ENCODE measurements at places on chromosomes 6 and 20.
A peak's percentile ranks its signal among the peaks of the same experiment; 100 is the strongest.

DNA sequence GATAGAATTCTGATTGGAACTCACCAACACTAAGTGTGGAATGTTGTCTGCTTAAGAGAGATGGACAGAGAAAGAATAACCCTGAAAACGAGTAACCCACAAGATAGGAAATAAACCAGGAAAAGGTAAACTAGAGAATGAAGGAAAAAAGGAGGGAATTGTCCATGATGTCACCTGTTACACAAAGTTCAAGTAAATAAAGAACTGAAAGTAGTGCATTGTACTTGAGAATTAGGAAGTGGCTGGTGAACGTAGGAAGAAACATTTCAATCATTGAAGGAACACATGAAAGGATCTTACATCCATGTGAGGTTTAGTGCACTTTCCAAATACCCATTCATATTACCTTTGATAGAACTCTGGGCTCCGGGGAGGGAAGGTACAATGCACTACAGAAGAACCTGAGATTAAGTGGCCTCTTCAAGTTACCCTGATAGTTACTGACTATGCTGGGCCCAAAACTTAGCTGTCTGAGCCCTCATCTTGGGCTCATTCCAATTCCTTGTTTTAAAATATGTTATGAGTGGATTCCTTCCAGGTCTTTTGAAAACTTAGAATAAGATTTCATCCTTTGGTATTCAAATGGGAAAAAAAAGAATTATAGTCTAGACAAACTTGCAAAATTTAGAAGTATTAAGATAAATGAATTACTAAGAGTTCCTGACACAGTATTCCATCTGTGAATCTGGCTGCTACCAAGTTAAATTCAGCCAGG is 1.1 kb upstream of the STX7 start:
- DNase-seq = no peak

GRCh38 chr6:169868458-169868857 is 117.0 kb downstream of the ERMARD start:
- DNase-seq = peak; percentile 78

GRCh38 chr6:14121936-14122344 is 4.4 kb downstream of the CD83 start:
- DNase-seq = peak; percentile 54

GRCh38 chr20:16864069-16864468 is 115.9 kb downstream of the OTOR start:
- DNase-seq = peak; percentile 6

DNA sequence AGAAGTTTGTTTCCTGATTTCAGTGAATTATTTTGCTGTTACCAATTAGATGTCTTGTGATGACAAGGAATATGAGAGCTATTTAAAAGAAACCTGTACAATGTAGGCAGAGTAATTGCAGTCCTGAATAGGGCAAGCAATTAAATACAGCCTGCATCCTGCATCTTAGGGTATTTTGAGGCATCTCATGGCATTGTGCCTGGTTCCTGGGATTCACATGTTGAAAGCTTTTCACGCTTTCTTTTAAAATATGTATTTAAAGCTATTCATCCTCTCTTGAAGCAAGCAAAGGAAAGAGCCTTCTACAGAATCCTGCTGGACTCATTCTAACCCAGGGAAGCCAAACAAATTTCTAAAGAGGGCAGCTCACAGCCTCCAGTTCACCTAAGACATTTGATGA is 4.7 kb upstream of the RRAGD start:
- DNase-seq = no peak

- DNase-seq = no peak
Measured at GRCh38 chr6:143157131-143157530, 96.4 kb downstream of the AIG1 start.

GRCh38 chr6:157443066-157443800 is 62.2 kb downstream of the ZDHHC14 start:
- DNase-seq = no peak

DNA sequence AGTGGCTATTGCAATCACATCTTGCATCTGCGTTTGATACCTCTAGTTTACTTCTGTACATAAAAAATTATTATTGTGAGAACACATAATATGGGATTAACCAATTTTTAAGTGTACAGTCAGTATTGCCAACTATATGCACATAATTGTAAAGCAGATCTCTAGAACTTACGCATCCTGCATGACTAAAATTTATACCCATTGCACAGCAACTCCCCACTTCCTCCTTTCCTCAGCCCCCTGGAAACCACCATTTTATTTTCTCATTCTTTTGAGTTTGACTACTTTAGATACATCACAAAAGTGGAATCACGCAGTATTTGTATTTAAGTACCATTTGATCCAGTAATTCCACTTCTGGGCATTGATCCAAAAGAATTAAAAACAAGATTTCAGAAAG is 19.3 kb upstream of the OPN5 start:
- no peak for DNase-seq

DNA sequence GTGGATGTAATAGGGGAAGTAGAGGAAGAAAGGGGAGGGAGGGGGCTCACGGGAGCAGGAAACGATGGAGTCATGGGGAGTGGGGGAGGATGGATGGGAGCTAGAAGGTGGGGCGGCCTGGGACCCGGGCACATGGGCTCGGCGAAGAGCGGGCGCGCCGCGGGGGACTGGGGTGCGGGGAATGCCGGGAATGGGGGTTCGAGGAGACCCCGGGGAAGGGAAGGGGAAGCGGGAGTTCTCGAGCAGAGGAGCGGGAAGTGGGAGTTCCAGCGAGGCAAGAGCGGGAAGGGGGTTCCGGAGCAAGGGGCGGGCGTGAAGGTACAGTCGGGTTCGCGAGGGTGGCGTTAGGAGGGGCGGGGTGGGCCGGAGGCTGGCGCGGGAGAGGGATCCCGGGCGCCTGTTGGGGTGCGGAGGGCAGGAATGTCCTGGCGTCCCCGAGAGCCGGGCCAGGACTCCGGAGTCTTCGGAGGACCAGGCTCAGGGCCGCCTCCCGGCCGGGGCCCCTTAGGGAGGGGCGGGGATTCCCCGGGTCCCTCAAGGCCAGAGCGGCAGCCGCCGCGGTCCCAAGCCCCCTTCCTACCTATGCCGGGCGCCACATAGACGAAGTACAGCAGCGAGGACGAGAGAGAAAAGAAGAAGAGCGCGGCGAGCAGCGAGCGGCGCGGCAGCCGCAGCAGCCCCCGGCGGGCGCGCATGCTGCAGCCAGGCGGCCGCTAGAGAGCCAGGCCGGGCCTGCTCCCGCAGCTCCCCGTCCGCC is 504 bp downstream of the B4GALT5 start:
- no peak for DNase-seq

GRCh38 chr20:46057856-46058598 is 29.0 kb downstream of the SLC12A5 start:
- no peak for DNase-seq

DNA sequence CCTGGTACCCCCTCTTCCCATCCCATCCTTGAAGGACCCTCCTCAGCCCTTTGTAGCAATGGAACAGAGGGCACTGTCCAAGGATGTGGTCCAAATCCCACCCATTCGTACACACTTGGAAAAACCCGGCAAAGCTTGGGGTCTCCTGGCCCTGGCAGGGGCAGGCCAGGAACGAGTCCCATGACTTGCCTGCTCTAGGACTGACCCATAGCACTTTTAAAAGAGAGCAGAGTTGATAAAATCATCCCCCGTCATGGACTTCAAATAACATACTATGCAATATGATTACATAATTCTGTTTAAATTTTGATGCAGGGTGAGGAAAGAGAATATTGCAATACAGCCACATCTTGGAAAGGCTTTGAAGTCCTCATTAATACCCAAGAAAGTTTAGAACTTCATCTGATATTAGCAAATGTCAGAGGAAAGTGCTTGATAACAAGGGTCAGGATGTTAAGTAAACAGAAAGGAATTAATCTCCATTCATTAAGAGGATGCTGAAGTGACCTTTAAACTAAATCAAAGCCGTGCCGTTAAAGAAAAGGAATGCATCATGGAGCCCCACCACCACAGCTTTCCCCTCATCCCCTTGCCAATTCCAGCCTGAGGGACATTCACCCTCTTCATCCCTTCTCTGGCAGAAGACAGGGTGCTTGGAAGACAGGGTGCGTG is 60.7 kb upstream of the NXT1 start:
- DNase-seq = no peak

DNA sequence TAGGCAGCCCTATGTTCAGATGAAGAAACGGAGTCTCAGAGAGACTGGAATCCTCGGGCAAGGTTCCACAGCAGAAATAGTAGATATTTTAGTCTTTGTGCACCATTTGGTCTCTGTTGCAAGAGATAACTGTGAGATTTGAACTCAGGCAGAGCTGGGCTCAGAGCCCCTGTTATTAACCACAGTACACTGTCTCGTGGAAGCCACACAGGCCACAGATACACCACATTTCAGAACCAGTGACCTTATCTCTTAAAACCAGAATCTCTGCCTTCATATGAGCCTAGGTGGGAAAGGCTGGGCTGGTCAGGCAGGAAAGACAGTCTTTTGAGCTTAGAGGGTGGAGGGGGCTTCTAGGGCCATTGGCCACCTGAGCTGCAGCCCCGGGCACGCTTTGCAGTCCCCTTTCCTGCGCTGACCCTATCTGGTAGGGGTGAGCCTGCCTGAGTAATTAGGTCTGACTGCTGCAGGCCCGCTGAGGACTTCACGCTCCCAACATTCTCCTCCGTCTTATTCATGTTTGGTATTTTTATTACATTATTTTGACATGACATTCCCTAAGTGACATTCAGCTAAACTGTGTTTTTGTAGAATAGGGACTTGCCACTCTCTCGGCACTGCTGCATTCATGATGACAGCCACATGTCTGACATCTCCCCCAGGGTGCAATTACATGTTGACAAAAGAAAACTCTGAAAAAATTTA is 71.1 kb downstream of the KCNB1 start:
- no peak for DNase-seq

DNA sequence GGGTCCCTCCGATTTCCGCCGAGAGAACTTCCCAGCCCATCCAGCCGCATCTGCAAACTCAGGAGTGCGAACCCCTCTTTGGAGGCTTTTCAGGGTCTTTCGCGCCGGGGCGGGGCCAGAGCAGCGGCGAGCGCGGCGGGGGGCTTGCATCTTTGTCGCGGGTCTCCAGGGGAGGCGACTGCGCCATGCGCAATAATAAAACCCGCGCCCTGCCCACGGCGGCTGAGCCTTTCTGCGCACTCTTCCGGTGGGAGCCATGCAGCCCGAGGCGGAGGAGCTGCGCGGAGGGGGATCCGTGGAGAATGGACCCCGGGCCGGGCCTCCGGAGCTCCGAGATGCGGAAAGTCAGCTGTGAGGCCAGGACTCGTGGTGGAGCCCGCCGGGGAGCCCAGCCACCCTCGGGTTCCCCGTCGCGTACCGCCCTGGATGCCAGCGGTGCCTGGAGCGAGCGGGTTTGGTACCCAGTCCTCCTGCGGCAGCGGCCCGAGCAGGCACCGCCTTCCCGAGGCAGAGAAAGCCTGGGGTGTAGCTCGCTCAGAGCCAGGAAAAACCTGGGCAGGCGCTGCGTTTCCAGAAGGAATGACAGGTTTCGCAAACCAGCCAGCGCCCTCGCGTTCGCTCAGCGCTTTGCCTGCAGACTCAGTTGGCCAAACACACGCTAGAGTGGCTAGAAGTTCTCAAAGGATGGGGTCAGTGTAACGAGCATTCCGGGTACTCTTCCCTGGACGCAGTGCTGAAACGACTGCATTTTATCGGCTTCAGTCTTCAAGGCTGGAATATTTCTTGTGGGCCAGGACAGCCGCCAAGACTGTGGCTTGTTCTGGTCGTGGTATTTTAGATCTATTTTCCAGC is 1.2 kb downstream of the AKAP12 start:
- DNase-seq = no peak

GRCh38 chr20:46063151-46063550 is 26.6 kb downstream of the NCOA5 start:
- no peak for DNase-seq

- no peak for DNase-seq
Measured at GRCh38 chr6:19086480-19086879, 699.3 kb downstream of the RNF144B start.

DNA sequence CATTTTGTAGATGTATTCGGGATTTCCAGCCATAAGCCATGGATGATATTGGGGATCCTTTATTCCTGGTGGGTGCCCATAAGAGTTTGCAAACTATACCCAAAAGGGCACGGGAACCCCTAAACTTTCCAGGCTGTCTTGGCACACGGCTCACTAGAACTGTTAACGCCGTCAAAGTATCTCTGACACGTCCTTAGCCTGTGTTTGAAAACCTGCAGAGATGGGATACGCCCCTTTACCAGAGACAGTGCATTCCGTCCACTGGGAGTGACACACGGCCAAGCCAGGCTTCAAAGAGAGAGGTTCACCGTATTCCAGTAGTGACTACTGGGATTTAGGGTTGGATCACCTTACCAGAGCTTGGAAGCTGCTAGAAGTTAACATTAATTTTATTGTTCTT is 95.0 kb downstream of the THBS2 start:
- DNase-seq = no peak

DNA sequence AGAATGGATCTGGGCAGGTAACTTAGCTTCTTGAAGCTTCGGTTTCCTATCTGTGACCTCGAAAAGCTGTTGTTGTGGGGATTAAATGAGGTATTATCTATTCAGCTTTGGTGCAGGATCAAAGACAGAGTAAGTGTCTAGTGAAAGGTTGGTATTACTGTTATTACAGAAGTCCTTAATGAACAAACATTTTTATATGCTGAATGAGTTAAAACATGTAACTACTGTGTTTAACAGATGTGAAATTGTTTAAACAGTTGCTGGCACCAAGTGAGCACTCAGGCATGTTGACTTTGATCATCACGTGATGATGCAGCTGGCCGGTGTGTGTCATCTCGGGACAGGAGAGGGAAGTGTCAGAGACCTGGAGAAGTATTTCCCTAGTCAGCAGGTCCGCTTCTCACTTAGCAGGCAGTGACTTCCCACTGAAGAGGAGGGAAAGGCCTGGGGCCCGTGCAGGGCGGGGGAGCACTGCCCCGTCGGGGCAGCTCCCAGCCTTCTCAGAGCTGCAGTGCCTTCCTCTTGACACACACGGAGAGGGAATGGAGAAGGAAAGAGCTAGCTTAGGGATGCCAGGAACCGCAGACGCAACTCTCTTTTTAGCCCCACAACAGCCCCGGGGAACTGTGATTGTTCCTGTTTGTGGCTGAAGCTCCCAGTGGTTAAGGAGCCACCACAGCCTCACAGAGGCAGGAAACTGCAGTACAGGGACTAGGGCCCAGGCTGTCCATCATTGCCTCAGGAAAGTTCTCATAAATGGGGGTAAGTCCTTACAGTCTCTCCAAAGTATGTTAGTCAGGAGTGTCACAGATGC is 18.0 kb downstream of the TUBB2A start:
- DNase-seq = peak; percentile 81

- DNase-seq = peak; percentile 53
Measured at GRCh38 chr6:98769546-98769945, 64.8 kb upstream of the POU3F2 start.

Measured in RPMI8226 (cell line).